ENCODE measurements at places on chromosomes 13 and 19. TPM values are rescaled to one million over a fixed set of nuclear protein-coding genes. Genes with fewer than 3 reads are reported as not detected.

MED4 gene
- 18.0 TPM for total RNA-seq

DNA sequence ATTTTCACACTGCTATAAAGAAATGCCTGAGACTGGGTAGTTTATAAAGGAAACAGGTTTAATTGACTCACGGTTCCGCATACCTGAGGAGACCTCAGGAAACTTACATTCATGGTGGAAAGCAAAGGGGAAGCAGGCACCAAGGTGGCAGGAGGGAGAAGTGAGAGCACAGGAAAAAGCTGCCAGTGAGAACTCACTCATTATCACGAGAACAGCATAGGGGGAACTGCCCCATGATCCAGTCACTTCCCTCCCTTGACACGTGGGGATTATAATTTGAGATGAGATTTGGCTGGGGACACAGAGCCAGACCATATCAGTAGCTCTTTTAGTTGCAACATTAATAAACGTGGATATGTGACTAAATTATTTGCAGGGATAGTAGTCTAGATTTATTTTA, 4.3 kb upstream of the KCTD4 start:
- no peak for DNase-seq

GRCh38 chr13:30624630-30625029, 6.9 kb downstream of the USPL1 start:
- DNase-seq = no peak

- DNase-seq = no peak
Observed at GRCh38 chr13:31054632-31055031, 107.1 kb downstream of the HSPH1 start.

CEACAM8 gene
- total RNA-seq = not detected

DNA sequence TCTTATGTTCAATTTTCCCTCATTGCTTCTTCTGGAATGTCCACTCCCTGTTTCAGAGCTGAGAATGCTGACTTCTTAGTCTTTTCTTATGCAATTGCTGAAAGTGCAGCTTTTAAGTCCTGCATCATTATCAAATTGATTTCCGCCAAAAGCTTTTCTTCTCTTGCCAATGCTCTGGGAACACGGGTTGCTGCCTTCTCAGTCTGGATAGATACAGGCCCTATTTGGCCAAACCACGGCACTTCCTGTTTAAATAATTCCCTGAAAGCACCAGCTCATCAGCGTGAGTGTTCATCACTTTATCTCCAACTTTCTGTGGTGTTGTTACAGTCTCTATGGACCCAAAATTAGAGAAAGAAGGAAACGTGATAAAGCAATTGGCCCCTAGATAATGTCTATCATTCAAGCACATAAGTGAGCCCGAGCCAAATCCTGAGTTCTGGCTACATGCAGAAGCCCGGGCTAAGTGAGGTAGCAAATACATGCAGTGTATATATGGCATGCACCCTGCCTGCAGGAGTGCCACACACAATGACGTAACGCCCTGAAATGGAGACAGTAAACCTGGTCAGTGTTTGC, 85.7 kb downstream of the CYSLTR2 start:
- DNase-seq = no peak

DNA sequence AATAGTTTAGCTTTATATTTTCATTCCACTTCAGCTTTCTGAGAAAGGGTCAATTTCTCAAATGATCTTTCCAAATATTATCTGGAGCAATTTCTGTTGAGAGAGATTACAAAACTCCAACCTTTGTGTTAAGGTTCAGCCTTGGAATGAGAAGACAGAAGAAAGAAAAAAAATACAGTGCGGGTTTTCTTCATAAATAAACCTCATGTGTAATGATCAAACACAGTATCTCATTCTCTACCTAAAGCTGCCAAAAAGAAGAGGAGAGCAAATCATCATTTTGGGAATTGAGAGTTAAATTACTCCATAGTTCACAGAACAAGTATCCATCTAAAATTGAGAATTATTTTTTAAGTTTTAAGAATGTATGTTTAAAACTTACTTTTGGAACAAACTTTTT, 420.5 kb downstream of the KLF5 start:
- no peak for DNase-seq

- no peak for DNase-seq
Observed at GRCh38 chr13:33550276-33550675, 264.7 kb upstream of the STARD13 start.

- peak; percentile 92 for DNase-seq
Observed at GRCh38 chr13:106535552-106536243, at the start of gene EFNB2. Gene EFNB2 (minus strand): TSS chr13:106535662. CDS start chr13:106534964, 698 bp downstream.

GRCh38 chr13:74773248-74773647, 639.0 kb upstream of the KLF12 start:
- DNase-seq = no peak

FCGBP gene
- total RNA-seq = 1.5 TPM

GRCh38 chr13:89401264-89401675, 1730.1 kb downstream of the SLITRK5 start:
- no peak for DNase-seq

SIGLEC5 gene
- 0.74 TPM for total RNA-seq

ACER1 gene
- total RNA-seq = not detected

IZUMO4 gene
- total RNA-seq = not detected

DNA sequence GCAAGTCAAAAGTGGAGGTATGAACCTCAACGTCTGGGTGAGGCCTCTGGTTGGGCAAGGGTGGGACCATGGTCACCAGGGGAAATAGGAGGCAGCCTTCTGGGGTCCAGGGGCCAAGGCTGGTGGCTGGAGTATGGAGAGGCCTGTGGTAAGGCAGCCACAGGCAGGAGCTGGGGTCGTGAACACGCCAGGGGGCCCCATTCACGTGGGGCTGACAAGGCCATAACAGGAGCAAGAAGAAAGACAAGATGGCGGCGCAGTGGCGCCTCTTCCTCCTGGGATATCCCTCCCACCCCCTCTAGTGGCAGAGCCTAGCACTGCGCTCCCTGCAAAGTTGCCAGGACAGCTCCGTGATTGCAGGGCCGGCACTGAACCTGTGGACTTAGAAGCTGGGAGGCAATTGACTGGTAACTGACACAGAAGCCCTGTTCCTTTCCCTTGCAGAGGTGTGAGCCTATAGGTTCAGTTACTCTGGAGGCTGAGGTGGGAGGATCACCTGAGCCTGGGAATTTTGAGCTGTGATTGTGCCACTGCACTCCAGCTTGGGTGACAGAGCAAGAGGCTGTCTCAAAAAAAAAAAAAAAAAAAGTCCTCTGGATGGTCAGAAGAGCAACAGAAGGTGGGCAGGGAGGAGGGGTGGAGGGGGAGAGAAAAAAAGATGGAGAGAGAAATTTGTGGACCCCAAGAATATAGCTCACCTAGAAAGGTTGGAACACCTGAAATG, 19.7 kb upstream of the EDDM13 start:
- DNase-seq = peak; percentile 88

ZNF175 gene
- 2.0 TPM for total RNA-seq

DNA sequence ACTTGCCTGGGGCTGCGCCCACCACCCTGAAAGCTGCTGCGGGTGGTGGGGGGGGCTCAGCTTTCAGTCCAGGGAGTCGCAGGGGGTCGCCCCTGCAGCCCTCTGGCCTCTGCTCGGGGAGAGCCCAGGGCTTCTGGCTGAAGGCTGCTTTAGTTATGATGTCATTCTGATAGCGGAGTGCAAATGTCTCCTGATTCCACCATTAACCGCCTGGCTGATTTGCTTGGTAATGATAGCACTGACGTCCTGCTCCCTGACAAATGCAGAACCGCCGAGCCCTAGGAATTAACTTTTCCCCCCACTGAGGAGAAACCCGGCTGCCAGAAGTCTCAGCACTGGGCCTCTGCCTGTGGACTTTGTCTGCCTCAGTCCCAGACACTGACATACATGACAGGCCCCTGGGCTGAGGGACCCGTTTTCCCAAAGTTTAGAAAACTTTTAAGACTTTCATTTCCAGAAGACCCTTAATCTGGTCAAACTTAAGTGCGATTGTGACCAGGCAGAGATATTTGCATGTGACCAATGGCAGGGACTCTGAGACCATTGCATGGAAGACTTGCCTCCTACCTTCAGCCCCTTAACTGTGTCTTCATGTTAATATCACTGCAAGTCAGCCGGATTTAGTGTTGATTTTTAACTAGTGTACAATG, 142.5 kb upstream of the ZNF536 start:
- peak; percentile 74 for DNase-seq

- no peak for DNase-seq
Observed at GRCh38 chr19:33717878-33718277, 78.8 kb upstream of the KCTD15 start.

- DNase-seq = no peak
Observed at GRCh38 chr13:86870444-86870843, 800.7 kb upstream of the SLITRK5 start.

CERS1 gene
- 0.45 TPM for total RNA-seq

GRCh38 chr19:15463861-15464371, 428 bp downstream of the RASAL3 start:
- no peak for DNase-seq

- DNase-seq = peak; percentile 38
Observed at GRCh38 chr13:113951246-113951999, 22.5 kb downstream of the C13orf46 start.

DNA sequence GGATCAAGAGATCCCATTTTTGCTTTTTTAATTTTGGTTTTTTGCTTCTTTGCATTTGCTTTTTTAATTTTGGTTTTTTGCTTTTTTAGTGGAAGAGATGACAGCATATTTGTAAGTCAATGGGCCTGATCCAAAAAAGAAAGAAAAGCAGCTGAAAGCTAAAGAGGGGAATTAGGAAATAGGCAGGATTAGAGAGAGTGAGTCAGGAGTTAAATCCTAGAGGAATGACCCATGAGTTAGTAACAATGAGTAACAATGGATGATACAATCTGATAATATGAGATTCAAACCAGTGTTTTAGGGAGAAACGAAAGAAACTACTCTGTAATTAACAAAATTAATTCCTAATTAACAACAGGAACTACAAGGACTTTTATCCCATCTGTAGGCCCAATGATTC, 111.2 kb upstream of the SGCG start:
- DNase-seq = peak; percentile 3

Data from Daoy (cell line).